NCI-H2029 treated with DMSO at 0.1 percent for 48 hours (cell line): ENCODE measurements at places on chromosomes 3 and 15.

DNA sequence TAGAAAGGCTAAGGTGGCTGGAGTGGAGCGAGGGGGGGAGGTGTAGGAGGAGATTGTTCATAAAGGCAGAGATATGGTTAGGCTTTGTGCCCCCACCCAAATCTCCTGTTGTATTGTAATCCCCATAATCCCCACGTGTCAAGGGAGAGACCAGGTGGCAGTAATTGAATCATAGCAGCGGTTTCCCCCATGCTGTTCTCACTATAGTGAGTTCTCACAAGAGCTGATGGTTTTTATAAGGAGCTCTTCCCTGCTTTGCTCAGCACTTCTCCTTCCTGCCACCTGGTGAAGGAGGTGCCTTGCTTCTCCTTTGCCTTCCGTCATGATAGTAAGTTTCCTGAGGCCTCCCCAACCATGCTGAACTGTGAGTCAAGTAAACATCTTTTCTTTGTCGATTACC, 64.7 kb upstream of the CFAP161 start:
- no peak for DNase-seq

DNA sequence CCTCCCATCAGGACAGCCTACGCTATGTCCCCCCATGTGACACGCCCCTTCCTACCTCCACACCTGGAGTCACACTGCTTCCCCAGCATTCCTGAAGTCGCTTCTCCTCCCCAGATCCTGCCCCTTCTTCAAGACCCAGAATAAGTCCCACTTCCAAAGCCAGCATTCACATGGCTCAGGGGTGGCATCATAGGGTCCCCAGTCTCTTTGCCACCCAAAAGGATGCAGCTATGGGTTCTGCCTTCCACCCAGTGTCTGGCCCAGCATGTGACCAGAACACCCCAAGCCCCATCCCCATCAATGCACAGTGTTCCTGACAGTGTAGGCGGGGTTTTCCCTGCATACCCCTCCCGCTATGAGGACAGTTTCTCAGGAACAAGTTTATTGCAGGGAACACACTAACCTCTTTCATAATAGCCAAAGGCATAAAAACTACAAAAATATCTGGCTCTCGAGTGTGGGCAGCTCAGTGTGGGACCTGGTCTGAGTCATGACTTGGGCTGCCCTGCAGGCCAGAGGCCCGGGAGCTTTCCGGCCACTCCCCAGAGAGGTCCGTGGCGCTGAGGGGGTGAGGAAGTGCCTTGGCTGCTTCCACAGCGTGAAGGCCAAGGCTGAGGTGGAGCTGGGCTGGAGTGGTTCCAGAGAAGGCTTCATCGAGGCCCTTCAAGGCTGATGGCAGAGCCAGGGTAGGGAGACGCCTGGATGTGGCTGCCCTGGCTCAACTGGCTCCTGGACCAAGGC, 5.8 kb downstream of the ISLR start:
- no peak for DNase-seq

GRCh38 chr3:100548053-100548452, 55.6 kb downstream of the TMEM45A start:
- DNase-seq: no peak

DNA sequence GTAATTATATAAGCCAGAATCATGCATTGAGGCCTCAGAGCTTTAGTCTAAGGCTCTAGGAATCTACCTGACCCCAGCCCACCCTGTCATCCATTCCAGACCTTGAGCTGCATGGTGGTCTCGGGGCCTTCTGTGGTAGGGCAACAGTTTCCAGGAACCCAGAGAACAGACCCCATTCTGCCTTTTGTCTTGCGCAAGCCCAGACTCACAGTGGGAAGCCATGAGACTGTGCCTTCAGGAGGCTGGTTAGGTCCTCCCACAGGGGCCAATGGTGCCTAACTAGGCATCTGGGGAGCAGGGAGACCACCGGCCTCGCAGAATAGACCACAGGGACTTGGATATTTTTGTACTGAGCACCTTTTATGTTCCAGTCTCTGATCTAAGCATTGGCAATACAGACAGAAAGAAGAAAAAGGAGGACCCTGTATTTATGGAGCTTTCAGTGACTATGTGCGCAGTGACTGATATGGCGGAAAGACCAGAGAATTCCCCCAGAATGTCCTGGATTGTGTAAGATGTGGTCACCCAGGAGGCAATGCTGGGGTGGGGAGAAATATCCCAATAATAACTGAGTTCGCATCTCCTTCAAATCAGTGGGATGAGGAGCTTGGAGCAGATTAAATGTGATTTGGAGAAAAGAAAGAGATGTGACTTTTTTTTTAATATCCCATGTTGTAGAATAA, 40.1 kb downstream of the MCF2L2 start:
- DNase-seq: no peak

GRCh38 chr3:15401936-15402335, 25.4 kb downstream of the METTL6 start:
- DNase-seq: no peak

DNA sequence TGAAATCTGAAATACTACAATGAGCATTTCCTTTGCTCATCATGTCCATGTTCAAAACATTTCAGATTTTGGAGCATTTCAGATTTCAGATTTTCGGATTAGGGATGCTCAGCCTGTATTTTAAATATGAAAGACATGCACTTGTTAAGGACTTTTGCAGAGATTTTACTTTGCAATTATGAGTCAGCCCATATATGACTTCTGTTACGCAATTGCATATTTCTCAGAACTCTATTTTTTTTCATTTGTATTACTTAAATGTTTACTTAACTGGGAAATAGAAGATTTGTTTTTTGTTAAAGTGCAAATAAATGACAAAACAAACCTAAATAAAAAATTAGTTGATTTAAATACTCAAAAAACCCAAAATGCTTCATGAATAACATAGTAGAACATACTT, 376.2 kb downstream of the ZBTB20 start:
- no peak for DNase-seq

GRCh38 chr3:126050626-126051025, 33.3 kb downstream of the SLC41A3 start:
- no peak for DNase-seq

GRCh38 chr15:41161336-41161735, 45.3 kb upstream of the INO80 start:
- DNase-seq: no peak

DNA sequence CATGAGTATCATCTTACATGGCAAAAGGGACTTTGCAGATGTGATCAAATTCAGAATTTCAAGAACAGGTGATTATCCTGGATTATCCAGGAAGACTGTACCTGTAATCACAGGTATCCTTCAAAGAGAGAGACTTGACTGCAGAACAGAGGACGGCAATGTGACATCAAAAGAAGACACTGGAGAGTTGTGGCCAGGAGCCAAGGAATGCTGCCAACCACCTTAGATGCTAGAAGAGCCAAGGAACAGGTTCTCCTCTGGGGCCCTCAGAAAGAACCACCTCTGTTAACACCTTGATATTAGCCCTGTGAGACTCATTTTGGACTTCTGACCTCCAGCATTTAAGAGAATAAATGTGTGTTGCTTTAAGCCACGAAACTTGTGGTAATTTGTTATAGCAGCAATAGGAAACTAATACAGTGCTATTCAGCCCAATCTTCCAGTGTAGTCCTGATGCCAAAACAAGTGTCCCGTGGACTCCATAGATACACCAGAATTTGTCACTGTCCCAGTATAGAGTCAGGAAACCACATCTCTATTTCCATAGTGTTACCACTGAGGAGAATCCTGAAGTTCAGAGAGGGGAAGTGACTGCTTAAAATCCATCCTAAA, 330.6 kb upstream of the TLE3 start:
- DNase-seq: no peak

DNA sequence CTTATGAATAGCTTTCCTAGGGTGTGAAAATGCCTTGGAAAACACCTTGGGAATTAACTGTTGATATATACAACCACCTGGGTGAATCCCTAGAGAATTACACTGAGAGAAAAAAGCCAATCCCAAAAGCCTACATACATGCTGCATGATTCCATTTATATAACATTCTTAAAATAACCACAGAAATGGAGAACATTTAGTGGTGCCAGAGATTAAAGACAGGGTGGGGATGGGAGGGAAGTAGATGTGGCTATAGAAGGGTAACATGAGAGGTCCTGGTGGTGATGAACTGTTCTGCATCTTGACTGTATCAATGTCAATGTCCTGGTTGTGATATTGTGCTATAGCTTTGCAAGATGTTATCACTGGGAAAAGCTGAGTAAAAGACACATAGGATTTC, 291.0 kb downstream of the CLSTN2 start:
- DNase-seq: no peak

- no peak for DNase-seq
Measured at GRCh38 chr3:183730361-183730760, 32.8 kb downstream of the YEATS2 start.
